CD8-positive, alpha-beta memory T cell (primary cell): ENCODE measurements at places on chromosomes 7 and 10.

DNA sequence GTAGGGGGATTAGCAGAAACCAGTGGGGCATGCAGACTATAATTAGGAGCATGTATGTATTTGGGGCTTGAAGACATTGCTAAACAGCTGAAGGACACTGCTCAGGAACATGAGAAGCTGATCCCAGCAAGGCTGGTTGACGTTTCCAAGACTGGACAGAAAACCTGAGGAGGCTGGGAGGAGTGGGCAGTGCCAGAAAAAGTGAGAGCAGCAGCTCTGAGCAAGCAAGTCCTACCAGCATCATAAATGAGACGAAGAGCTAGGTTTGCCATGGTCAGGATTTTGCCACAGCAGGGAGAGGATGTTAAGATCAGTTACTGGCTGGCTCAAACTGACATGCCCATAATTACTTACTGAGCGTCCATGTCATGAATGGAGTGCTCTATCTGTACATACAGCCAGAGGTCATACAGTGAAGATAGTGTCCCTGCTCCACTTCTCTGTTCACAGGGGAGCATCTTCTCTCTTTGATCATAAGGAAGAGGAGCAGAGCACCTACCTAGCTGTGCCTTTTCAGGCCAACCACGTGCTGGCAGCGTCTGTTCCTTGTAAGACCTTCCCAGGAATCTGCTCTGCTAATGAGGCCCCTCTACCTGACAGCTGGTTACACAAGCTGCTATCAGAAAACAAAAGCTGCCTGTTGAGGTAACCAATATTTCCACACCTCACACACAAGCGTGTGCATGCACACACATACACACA, 44.7 kb downstream of the PDE1C start:
- no peak for DNase-seq

- no peak for DNase-seq
Observed at GRCh38 chr10:52652431-52653262, 119.9 kb downstream of the MBL2 start.

DNA sequence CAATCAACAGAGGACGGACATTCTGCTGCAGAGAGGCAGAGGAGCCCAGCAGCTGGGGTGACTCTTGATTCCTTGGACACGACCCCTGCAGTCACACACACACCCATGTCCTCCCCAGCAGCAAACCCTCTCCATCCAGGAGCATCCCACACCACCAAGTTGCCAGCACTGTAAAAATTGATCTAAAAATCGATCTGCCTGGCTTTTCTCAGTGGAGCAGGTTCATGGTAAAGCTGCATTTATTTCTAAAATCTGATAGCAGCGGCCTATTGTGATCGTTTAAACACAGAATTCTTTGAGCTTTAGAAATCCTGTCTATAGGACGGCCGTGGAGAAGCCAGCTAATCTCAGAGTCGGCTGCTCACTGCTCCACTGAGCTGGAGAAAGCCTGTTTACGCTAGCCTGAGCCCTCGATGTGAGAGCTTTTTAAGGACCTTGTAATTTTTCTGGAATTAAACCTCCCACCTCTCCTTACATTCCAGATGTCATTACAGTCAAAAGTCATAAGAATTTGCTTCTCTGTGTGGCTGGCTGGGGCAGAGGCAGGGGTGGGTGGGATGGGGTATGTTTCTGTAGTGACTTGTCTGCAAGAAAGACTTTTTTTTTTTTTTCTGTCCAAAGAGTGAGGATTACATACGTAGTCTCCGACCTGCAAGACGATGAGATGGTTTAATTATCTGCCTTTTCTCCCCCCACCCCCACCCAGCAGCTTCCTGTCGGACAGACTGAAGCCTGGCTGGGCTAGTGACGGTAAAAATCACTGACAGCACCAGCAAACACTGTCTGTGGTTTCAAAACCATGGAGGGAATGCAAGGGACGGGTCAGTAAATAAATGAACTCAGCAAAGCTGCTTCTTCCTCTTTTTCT, 31.6 kb downstream of the TRIM8 start:
- DNase-seq, result no peak

DNA sequence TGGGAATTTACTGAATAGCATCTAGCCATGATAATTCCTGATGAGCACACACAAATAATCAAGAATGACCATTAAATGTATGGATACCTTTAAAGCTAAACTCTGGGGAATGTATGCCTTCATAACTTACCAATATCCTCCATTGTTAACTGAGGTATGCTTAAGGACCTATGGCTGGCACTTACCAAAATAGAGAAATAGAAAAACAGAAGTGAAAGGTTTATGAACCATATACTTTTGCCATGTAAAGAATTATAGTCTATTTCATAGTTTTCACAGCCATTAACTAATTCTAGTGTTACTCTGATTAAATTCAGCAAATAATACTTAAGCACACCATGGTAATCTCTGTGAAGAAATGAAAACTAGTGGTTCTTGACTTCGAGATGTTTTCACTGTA, 1360.6 kb upstream of the LRRTM3 start:
- DNase-seq, result no peak

- DNase-seq, result no peak
Observed at GRCh38 chr10:95663496-95663895, 7.0 kb upstream of the ALDH18A1 start.

GRCh38 chr7:67618556-67619162, 622.0 kb downstream of the TYW1 start:
- DNase-seq, result no peak

DNA sequence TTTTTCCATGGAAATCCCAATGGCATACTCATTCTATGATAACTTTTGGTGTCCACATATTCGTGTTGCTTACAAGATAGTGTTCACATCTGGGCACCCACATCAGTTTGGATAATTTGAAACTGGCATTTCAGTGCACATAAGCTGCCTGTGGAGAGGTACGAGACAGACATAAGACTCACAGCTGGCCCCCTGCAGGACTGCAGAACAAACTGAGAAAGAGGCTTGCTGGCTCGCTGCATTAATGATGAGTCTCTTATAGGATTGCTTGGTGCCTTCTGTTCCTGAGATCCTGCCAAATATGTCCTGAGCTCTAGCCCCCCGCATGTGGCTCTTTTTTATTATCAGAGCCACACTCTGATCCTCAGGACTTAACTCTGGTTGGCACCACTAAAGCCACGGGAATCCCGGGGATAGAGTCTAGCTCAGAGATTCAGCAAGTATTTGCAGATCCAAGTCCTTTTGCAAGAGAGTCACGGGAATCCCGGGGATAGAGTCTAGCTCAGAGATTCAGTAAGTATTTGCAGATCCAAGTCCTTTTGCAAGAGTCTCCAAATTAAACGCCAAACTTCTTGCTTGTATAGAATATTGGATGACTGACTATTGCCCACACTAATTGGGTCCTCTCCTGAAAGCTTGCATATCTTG, 34.0 kb upstream of the JCAD start:
- DNase-seq, result no peak

DNA sequence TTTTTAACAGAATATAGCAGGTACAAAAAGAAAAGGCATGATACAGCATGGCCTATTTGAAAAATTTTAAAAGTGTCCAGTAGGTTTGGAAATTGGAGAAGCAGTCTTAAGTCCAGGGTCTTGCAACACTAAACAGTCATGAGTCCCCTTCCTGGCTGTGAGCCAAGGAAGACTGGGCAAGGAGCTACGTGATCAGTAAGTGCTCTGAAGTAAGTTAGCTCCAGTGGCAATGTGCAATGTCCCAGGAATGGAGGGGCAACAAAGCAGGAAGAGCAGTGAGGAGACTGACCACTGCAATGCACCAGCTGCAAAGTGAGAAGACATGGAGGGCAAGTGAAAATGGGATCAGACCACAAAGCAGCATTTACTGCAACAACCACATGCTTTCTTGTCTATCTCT, 72.9 kb upstream of the GRID1 start:
- DNase-seq, result no peak

GRCh38 chr10:101478956-101479355, 109.1 kb downstream of the POLL start:
- DNase-seq, result no peak

DNA sequence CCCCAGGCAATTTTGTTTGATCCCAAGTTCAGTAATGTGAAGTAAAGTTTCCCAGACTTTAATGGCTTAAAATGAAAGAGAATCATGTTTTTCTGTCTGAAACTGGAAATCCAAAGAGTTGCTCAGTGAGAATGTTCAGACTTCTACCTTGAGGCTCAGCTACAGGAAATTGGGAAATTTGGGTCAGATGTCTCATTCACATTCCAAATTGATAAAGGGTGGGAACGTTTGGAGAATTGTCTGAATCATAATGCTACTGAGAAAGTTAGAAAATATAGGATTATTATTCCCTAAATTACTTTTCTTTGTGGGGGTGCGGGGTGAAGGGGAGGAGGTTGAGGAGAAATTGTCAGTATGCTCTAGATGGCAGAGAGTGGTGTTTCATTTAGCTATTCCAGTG, 773.9 kb downstream of the LRMDA start:
- DNase-seq, result no peak

GRCh38 chr7:133674079-133674763, 421.3 kb downstream of the EXOC4 start:
- no peak for DNase-seq

GRCh38 chr10:107425931-107426553, 261.5 kb upstream of the SORCS1 start:
- DNase-seq, result no peak

- DNase-seq, result no peak
Observed at GRCh38 chr7:36044101-36044892, 108.8 kb upstream of the EEPD1 start.

GRCh38 chr7:27661811-27662489, 733 bp downstream of the HIBADH start:
- no peak for DNase-seq

DNA sequence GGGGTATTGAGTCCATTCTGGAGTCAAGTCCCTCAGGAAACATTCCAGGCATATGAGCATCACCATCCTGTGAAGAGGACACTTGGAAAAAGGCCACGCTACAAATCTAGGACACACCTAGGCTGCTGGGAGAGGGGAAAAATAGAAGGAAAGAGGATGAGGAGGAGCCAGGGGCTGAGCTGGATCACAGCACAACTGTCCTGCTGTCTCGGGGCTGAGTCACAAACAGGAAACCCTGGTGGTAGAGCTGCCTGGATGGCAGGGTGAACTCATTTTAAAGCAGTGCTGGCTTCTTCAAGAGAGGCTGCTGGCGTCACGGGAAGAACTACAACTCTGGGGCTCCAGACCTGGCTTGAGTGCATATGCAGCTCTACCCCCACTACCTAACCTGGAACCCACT, 151.5 kb downstream of the RNF216 start:
- no peak for DNase-seq

- no peak for DNase-seq
Observed at GRCh38 chr10:72812753-72813430, 80.6 kb upstream of the OIT3 start.

DNA sequence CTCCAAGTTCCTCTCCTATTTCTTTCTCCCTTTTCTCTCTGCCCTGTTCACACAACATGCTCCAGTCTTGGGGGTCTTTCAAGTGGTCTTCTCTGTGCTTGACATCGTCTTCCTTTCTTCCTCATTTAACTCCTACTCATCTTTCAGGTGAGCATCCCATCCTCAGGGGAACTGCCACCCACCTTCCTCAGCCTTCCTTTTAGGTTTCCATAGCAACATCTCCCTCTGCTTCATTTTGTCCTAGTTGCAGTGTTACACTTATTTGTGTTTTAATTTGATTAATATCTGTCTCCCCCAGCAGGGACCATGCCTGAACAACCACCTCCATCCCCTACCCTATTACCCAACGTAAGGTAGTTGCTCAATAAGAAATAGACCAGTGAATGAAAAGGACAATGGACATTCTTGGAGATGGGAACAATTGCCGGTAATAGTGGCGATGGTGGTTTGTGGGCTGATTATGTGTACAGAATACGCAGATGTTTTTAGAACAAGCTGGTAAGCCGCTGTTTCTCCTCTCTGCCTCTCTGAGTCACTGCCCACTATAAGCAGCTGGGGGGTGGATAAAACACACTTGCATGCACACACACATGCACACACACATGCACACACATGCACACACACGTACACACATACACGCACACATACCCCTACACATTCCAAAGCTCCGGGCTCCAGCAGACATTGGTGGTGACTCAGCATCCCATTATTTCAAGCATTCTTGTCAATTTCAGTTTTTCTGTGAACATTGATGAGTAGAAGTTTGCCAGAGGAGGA, 251.6 kb downstream of the GATA3 start:
- no peak for DNase-seq

- peak; percentile 6 for DNase-seq
Observed at GRCh38 chr7:93147363-93147762, 822 bp downstream of the SAMD9L start.

DNA sequence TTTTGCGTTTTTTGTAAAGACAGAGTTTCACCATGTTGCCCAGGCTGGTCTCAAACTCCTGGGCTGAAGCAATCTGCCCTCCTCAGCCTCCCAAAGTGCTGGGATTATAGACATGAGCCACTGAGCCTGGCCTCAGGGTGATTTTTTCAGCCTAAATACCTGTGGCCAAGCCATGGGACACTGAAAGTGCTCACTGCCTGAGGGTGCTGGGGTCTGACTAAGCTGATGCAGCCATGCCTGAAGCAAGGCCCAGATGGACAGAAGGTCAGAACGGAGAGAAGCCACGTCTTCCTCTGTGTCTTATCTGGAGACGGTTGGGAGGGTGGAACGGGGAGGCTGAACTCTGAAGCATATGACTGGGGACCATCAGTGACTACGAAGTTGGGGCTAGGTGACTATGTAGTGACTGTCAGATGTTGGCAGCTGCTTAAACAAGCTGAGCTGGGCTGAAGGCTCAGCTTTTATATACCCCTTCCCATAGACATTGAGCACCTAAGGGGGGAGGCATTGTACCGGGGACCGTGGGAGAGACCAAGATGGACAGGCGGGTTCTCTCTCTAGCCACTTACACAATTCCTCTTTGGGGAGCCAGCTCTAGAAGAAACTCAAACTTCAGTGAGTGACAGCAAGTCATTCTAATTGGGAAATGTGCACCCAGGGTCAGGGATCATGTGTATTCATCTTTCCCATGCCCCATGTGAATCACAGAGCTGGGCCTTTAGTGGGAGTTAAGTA, 73.3 kb upstream of the HABP2 start:
- DNase-seq, result no peak

DNA sequence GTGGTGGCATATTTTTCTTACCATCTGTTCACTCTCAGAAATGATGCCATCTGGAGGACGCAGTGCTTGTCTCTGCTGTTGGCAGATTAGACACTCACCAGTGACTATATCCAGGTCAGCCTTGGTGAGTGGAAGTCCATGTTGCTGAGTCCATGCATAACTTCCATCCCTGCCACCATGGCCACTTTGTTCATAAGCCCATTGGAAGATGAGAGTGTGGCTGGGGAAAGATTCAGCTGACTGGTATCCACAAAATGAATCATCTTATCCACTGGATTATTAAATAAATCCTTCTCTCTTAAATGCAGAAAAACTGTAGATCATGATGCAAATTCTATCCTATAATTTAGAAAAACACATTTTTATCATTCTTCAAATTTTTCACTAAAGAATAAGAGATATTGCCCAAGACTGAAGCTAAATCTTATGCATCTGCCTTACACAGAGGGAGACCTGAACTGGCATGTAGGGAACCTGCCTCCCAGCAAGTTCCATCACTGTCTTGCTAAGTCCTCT, 726.9 kb downstream of the TNS3 start:
- DNase-seq, result no peak
